ENCODE measurements at places on chromosomes 1 and 21.

- DNase-seq, result no peak
Observed at GRCh38 chr1:6596886-6597776, 5.5 kb downstream of the KLHL21 start.

DNA sequence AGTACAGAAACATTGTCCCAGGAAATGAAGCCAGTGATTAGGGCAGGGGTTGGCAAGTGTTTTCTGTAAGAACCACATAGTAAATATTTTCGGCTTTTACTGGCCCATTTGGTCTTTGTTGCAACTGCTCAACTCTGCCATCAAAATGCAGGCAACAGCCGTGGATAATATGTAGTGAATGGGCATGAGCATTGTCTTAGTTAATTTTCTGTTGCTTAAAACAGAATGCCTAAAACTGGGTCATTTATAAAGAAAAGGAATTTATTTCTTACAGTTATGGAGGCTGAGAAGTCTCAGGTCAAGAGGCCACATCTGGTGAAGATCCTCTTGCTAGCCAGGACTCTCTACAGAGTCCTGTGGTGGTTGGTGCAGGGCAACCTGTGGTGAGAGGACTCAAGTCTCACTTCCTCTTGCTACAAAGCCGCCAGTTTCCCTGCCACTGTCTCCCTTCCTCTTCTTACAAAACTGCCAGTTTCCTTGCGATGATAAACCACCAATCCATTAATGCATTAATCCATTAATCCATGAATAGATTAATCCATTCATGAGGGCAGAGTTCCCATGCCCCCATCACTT lies 166.4 kb downstream of the PSMG1 start:
- DNase-seq, result no peak

DNA sequence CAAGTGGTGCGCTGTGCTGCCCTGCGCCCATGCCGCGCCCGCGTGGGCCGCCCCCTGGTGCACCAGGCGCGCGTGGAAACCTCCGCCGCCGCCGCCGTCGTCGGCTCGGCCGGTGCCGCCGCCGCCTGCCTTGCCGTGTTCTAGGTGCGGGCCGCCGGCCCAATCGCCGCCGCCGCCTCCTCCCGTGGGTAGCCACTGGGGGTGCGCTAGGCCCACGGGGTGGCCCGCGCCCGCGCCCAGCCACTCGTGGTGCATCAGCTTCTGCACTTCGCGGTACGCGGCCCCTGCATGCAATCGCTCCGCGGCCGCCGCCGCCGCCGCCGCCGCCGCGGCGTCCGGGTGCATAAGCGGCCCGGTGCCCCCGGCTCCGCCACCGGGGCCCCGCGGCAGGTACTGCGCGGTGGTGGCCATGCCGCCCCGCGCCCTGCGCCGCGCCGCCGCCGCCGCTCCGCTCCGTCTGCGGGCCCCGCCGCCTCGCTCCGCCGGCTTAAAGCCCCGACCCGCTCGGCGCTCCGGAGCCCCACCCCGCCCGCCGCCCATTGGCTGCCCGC lies at the start of gene POU3F1:
Gene POU3F1, minus strand, starts transcription at position 461 of the 551 bp plus-strand sequence. Its CDS starts 50 bp downstream, at position 411.
- no peak for DNase-seq

- peak; percentile 26 for DNase-seq
Observed at GRCh38 chr1:11648732-11649158, 5.5 kb downstream of the FBXO2 start.

DNA sequence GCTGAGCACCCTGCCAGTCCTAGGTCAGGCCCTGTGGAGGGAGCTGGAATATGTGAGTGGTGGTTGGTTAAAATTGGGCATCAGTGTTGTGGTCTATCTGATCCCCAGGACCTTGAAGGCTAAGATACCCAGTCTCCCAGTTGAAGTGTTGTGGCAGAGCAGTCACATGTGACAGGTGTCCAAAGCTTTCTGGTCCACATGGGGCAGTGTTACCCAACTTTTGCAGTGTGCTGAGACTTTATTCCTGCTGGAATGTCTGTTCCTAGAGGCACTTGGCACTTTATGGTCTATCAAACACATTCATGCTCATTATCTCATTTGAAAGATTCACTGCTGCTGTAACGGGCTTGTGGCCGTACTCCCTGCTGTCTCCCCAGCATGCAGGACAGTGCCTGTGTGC lies 21.0 kb upstream of the LORICRIN start:
- no peak for DNase-seq

- no peak for DNase-seq
Observed at GRCh38 chr1:209829716-209830115, 1.9 kb downstream of the UTP25 start.

DNA sequence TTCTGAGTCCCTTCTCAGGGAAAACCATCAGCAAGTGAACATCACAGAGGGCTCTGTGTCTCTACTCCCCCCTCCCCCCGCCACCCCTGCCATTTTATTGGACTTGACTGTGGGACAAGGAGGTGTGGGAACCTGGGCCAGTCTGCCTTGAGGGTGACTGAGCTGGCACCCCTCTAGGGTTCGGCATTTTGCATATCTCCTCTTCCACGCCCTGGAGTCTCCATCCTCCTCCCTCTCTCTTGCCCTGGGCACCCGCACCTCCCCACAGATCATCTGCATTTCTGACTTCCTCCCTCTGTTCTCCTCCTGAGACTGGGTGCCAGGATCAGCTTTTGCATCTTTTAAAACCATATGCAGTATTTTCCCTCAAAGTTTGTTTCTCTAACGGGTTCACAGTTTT lies 107.1 kb upstream of the ERRFI1 start:
- DNase-seq, result no peak

Data from stimulated activated CD4-positive, alpha-beta T cell treated with anti-CD3 and anti-CD28 coated beads, Interleukin-1b, Interleukin-23, amount 100 ng/mL, for 24 hours (primary cell).